ENCODE measurements at places on chromosomes 12 and 14. TPM values are rescaled to one million over a fixed set of nuclear protein-coding genes. Genes with fewer than 3 reads are reported as not detected.

GRCh38 chr12:6981152-6982052 is 10.7 kb downstream of the EMG1 start:
- DNase-seq = no peak

- no peak for DNase-seq
Measured at GRCh38 chr12:123767613-123768012, 5.5 kb downstream of the DNAH10 start.

DNA sequence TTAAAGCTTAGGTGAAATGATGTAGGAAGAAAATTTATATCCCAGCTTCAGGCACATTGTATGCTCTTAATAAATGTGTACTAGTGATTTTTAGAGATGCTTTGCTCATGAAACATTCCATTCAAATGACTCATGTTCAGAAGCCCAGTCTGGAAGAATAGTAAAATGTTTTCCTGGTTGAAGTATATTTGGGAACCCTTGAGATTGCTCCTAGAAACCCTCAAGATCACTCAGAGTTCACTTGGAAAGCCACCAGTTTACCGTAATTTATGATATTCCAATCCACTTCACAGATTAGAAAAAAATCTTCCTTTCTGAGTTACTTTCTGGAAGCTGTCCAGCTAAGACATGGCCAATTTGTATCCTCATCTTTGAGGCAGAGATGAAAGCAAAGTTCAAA is 186.4 kb downstream of the SYT10 start:
- DNase-seq = no peak

DNA sequence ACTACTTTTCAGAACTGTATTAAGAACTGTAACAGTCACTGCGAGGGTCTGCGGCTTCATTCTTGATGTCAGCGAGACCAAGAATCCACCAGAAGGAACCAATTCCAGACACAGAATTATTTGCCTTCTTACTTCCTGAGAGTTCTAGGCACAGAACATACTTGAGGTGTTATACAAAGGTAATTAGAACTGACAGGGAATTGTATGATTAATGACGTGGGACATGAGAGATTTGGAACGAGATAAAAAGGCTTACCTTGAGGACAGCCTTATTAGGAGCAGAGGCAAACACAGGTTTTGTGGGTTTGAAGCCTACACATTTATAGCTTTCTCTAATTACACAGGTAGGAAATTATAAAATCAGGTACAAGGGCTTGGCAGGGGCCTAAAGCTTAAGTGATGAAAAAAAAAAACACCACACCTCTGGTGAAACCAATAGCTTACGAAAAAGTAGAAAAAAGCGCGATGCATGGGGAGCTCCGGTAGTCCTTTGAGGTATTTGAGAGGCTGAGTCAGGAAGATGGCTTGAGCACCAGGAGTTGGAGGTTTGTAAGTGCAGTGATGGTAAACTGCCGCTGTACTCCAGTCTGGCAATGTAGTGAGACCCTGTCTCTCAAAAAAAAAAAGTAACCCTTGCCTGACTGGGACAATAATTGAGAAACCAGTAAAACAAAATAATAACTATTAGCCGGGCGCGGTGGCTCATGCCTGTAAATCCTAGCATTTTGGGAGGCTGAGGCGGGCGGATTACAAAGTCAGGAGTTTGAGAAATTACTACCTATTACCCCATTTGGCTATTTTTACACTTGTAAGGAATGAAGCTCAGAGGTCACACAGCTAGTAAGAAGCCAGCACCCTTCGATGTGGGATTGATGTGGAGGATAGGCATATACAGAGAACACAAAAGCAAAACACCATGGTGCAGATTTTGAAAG is 795 bp upstream of the ACOT2 start:
- no peak for DNase-seq

DNA sequence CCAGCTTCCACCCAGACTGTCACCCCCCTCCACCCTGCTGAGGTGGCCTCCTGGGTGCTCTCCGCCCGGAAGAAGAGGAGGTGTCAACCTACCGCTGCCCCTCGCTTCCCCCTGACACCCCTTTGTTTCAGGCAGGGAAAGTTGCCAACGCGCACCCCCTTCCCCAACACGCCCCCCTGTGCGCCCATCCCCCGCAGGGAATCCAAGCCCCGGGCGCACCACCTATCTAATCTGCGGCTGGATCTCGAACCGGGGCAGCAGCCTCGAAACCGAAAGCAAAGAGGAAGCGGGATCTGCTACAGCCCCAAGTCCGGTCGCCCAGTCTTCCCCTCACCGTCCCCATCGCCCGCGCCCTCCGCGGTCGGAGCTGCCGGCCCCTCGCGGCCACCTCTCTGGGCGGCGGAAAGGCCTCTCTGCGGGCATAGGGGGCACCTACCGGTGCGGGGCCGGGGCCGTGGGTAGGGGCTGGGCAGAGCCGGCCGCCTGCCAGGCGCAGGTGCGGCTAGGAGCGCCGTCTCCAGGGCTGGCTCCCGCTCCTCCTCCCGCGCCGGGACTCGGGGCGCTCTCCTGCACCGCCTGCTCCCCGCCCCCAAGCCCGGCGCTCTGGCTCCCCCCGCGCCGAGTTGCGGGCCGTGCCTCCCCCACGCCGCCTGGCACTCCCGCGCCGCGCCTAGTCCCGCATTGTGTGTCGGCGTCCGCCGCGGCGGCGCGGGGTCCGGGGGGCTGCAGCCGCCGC is 18.3 kb upstream of the PLEKHH1 start:
- peak; percentile 17 for DNase-seq

- no peak for DNase-seq
Measured at GRCh38 chr14:65783576-65783975, 371.0 kb downstream of the FUT8 start.

DNA sequence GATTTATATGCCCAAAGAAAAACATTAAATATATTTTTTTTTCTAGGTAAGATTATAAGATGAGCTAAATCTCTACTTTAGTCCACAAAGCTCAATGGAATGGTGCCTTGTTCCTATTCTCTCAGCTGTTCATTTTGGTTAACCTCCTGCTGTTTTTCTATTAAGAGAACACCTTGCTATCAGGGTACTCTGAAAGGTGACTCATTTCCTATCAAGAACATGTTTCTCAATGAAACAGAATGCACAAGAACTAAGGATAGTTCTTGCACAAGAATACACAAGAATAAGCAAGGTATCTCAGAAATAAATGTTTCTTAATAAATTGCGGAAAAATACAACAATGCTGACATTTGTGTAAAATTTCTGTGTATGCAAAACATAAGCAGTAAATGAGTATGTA is 14.1 kb downstream of the ABCD2 start:
- no peak for DNase-seq

- no peak for DNase-seq
Measured at GRCh38 chr12:2075508-2076195, 22.9 kb downstream of the CACNA1C start.

DNA sequence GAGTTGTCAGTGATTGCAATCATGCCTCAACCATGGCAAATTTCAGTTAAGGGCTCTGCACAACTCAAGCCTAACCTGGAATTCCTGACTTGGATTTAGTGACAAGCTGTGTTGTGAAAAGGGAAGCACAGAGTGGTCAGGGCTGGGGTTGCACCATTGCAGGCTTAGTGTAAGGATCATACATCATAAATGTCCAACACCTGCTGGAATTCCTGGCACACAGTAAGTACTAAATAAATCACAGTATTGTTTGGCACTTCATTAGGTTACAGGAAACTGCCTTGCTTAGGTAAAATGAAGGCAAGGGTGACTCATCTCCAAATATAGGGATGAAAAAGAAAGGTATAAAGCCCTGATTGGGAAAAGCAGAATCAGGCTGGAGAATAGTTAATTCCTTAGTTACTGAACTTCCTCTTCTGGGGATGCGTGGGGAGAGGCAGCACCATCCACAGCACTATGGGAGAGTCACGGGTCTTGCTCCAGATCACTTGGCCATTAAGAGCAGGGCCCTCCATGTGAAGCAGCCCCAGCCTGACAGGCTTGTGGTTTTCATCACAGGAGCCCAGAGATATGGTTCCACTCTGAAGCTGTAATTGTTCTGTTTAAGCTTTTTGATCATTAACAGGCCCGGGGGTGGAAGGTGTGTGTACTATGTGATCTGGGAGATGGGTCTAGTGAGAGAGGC is 39.7 kb downstream of the SLC8A3 start:
- DNase-seq = no peak

GRCh38 chr12:66048218-66048834 is 82.2 kb downstream of the LLPH start:
- no peak for DNase-seq

DNA sequence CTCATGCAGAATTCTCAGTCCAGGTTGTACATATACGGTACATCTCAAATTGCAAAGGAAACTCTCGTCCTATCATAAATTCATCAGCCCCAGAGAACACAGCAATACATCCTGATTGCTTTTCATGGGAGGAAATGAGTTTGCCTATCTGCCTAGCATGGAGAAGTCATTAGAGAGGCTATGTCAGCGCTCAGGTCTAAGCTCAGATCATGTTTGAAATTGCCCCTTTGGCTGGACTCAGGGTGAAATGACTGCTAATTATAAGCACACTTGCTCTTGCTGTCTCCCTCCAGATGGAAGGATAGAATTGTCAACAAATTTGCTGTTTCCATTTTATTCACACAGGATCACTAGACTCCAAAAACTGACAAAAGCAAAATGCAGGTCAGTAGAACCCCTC is 178.4 kb downstream of the RIMBP2 start:
- DNase-seq = no peak

DNA sequence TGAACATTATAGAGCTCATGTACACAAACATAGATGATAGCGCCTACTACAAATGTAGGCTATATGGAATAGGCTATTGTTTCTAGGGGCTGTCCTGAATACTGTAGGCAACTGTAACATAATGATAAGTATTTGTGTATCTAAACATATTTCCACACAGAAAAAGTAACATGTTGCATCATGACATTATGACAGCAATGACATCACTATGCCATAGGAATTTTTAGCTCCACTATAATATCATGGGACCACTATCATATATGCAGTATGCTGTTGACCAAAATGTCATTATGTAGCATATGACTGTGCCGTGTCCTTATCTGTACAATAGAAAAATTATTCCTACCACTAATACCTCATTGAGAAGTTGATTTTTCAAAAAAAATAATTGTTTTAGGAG is 96.7 kb upstream of the SSTR1 start:
- no peak for DNase-seq

DNA sequence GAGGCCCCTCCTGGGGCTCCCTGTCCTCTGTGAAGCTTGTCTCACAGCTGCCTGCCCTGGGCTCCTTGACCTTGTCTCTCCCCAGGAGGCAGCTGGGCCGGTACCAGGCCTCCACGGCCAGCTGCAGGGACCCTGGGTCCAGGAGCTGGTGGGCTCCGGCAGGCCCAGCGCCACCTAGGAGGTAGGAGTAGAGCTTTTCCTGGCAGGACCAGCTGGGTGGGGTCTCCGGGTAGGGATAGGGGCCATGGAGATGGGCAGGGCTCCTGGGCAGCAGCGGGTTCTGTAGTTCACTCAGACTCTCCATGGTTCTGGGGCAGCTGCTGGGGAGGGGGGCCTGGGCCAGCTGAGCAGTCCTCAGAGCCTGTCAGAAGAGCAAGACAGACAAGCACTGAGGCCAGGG is 16.6 kb downstream of the SYNDIG1L start:
- no peak for DNase-seq

GRCh38 chr12:90816353-90817089 is 138.5 kb downstream of the CCER1 start:
- DNase-seq = no peak

GRCh38 chr12:49538510-49539403 is at the start of gene KCNH3:
TSS of gene KCNH3 (plus strand) at chr12:49539030. CDS start at chr12:49539417, 387 bp downstream.
- peak; percentile 84 for DNase-seq

GRCh38 chr12:49345825-49346658 is 646 bp upstream of the DNAJC22 start:
- DNase-seq = no peak

DNA sequence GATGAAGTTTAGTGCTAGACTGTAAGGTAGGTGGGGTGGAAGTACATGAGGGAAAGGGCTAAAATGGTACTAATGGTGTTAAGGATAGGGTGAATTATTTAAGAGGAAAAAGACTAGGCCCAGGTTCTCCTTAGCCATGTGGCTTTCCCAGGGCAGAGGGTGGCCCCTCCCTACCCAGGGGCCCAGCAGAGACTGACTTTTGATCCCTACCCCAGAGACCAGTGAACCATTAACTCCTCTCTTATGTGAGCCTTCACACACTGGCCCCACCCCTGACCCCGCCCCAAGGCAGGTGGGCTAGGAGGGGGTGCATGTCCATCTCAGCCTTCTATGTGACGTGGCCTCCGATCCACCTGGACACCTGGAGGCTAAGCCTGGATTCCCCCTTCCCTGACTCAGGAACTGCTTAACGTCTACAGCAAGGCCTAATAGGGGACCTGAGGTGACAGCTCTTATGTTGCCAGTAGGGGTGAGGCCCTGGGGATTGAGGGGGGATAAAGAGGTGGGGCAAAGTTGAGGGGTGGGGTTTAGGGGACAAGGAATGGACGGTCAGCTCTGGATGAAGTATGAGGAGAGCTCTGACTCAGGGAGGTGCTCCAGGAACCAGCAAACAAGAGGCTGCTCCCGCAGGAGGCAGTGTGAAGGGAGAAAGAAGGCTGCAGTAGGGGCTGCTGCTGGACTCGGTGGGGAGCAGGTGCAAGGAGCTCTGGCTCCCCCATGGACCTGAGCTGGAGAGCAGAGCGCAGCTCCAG is 757 bp downstream of the SLC39A5 start:
- no peak for DNase-seq

DNA sequence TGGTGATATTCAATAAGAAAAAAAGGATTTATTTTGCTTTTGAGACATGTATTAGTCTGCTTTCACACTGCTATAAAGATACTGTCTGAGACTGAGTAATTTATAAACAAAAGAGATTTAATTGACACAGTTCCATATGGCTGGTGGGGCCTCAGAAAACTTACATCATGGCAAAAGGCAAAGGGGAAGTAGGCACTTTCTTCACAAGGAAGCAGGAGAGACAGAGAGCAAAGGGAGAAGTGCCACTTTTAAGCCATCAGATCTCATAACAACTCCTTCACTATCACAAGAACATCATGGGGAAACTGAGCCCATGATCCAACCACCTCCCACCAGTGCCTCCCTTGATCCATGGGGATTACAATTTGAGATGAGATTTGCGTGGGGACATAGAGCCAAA is 43.9 kb downstream of the BHLHE41 start:
- no peak for DNase-seq

- DNase-seq = no peak
Measured at GRCh38 chr12:21631367-21631766, 26.3 kb downstream of the LDHB start.

- DNase-seq = no peak
Measured at GRCh38 chr14:92945959-92946846, 23.3 kb downstream of the CHGA start.

GRCh38 chr12:25970916-25971653 is 12.6 kb downstream of the RASSF8 start:
- no peak for DNase-seq

GRCh38 chr12:65896743-65897142 is 72.5 kb downstream of the HMGA2 start:
- no peak for DNase-seq

The DNAH10 gene
- total RNA-seq = 0.14 TPM

The SPSB2 gene
- total RNA-seq = 6.7 TPM

The RTL1 gene
- not detected for total RNA-seq

The KLC1 gene
- total RNA-seq = 110 TPM

The CELA1 gene
- not detected for total RNA-seq

The SMCO2 gene
- total RNA-seq = not detected

The NFATC4 gene
- total RNA-seq = 0.38 TPM

The AQP6 gene
- not detected for total RNA-seq

The ATG2B gene
- 17.4 TPM for total RNA-seq

The PTPN21 gene
- total RNA-seq = 0.33 TPM
